Thoracic aorta (tissue), 2 donors: ENCODE measurements at places on chromosomes 2 and 18.

DNA sequence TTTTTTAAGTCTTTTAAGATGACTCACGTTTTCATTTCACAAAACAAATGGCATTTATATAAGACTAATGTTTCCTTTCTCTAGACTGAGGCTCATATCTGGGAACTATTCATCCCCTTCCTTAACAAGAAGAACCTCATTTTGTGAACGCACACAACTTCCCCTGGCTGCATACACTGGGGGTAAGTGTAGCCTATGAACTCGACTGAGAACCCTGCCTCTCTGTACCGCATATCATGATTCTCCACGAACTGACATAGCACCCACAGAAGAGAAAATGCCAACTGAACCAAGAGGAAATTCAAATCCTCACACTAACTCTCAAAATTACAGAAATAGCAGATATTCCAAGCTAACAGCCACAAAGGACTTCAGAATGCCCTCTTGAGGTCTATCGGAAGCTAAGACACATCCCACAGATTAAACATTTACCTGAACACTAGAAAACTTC, 236.7 kb downstream of the TCF4 start:
- no peaks in the 10 kb centered on the region for H3K27me3 ChIP-seq
- H3K4me1 ChIP-seq: peaks cover 7% of the 10 kb centered on the region
- H3K4me3 ChIP-seq: no peak overlapping the region
- no peak for DNase-seq
- no peaks in the 10 kb centered on the region for H3K36me3 ChIP-seq

GRCh38 chr2:135546436-135546835, 15.2 kb downstream of the R3HDM1 start:
- DNase-seq: no peak
- H3K27me3 ChIP-seq: no peaks in the 10 kb centered on the region
- H3K36me3 ChIP-seq: no peaks in the 10 kb centered on the region
- H3K27ac ChIP-seq: no peak overlapping the region

- DNase-seq: no peak
- H3K4me3 ChIP-seq: no peak overlapping the region
- no peaks in the 10 kb centered on the region for H3K27me3 ChIP-seq
These were observed 44.5 kb downstream of the ANO7 start for GRCh38 chr2:241232736-241233575.

- H3K27ac ChIP-seq: no peak overlapping the region
- H3K4me1 ChIP-seq: no peaks in the 10 kb centered on the region
- no peaks in the 10 kb centered on the region for H3K27me3 ChIP-seq
These were observed 53.0 kb downstream of the ZC3H8 start for GRCh38 chr2:112201696-112202430.

- H3K27ac ChIP-seq: no peak overlapping the region
- H3K36me3 ChIP-seq: no peaks in the 10 kb centered on the region
- no peaks in the 10 kb centered on the region for H3K27me3 ChIP-seq
- no peak for DNase-seq
These were observed 74.7 kb upstream of the KCNJ3 start for GRCh38 chr2:154623819-154624218.

GRCh38 chr2:3198119-3198518, 179.5 kb downstream of the EIPR1 start:
- no peak overlapping the region for H3K4me3 ChIP-seq
- no peaks in the 10 kb centered on the region for H3K27me3 ChIP-seq

- no peak overlapping the region for H3K4me3 ChIP-seq
- no peak for DNase-seq
- H3K36me3 ChIP-seq: no peaks in the 10 kb centered on the region
These were observed 71.5 kb downstream of the NYAP2 start for GRCh38 chr2:225471039-225471438.

GRCh38 chr2:160465002-160465401, 28.6 kb downstream of the RBMS1 start:
- DNase-seq: no peak
- no peak overlapping the region for H3K27ac ChIP-seq
- H3K36me3 ChIP-seq: no peaks in the 10 kb centered on the region
- peaks cover 17% of the 10 kb centered on the region for H3K4me1 ChIP-seq

- H3K36me3 ChIP-seq: no peaks in the 10 kb centered on the region
- H3K4me3 ChIP-seq: no peak overlapping the region
- H3K27me3 ChIP-seq: no peaks in the 10 kb centered on the region
- no peaks in the 10 kb centered on the region for H3K4me1 ChIP-seq
- H3K27ac ChIP-seq: no peak overlapping the region
These were observed 105.7 kb upstream of the GAREM1 start for GRCh38 chr18:32576296-32576916.

DNA sequence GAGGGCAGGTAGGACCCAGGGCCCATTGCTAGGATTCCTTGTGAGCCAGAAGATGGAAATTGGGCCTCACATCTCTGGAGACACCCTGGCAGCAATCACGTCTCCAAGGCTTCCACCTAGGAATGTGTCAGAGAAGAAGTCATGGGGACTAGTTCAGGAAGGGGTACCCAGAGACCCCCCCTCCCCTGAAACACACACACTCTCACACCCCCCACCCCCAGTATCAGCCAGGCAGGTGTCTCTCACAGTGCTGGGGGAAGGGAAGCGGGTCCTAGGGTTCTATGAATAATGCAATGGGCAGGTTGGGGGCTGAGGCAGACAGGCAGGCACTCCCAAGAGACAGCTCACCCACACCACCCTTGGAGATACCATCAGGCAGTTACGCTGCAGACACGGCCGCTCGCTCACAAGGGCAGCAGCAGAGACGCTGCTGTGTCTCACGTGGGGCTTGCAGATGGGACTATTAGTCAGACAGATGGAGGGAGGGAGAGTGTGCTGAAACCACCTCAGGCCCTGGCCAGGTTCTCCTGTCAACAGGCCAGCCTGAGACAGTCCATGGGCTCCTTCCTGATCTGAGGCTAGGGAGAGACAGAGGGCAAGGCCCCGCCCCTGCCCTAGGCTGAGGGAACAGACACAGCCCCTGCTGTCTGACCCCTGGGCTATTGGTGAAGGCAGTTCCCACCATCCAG, 134.6 kb downstream of the CYP26B1 start:
- DNase-seq: no peak
- no peaks in the 10 kb centered on the region for H3K27me3 ChIP-seq
- H3K4me1 ChIP-seq: no peaks in the 10 kb centered on the region
- no peaks in the 10 kb centered on the region for H3K36me3 ChIP-seq
- H3K27ac ChIP-seq: no peak overlapping the region

DNA sequence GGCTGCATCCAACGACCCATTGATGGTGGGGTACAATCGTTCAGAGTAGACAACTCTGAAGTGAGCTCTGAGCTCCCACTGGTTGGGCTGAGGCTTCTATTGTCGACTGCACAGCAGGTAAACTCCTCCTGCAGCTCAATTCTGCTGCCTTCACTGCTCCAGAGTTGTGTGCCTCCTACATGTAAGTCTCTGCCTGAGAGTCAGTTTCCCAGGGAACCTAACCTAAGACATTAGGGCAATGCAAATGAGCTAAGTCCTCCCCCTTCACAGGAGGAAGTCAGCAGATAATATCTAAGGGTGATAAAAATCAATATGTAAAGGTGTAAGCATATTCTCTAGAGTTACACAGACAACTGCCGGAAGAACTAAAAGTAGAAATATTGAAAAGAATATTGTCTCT, 22.5 kb upstream of the ACYP2 start:
- H3K4me3 ChIP-seq: no peak overlapping the region
- no peaks in the 10 kb centered on the region for H3K27me3 ChIP-seq
- peaks cover 8% of the 10 kb centered on the region for H3K4me1 ChIP-seq
- DNase-seq: no peak
- no peaks in the 10 kb centered on the region for H3K36me3 ChIP-seq

DNA sequence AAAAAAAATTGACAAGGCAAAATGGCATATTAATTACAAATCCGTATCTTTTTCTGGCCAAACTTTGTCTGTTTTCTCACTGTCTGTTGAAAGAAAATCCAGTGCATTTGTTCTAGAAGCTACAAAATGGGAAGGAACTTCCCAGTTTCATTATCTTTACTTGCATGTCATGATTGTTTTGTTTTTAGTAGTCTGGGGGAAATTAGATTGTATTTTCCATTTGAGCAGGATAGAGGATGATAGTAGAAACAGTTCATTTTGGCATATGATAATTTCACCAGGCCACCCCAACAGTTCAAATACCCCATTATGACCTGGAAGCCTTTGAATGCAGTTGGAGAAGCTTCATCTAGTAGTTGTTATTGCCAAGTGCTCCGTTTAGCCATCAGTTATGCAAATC, 77.5 kb upstream of the RANBP2 start:
- H3K36me3 ChIP-seq: no peaks in the 10 kb centered on the region
- no peaks in the 10 kb centered on the region for H3K27me3 ChIP-seq
- H3K27ac ChIP-seq: no peak overlapping the region
- no peak for DNase-seq
- no peak overlapping the region for H3K4me3 ChIP-seq
- peaks cover 46% of the 10 kb centered on the region for H3K4me1 ChIP-seq

- H3K4me1 ChIP-seq: no peaks in the 10 kb centered on the region
- H3K4me3 ChIP-seq: no peak overlapping the region
- H3K36me3 ChIP-seq: no peaks in the 10 kb centered on the region
These were observed 68.2 kb downstream of the NEURL3 start for GRCh38 chr2:96436961-96437360.

DNA sequence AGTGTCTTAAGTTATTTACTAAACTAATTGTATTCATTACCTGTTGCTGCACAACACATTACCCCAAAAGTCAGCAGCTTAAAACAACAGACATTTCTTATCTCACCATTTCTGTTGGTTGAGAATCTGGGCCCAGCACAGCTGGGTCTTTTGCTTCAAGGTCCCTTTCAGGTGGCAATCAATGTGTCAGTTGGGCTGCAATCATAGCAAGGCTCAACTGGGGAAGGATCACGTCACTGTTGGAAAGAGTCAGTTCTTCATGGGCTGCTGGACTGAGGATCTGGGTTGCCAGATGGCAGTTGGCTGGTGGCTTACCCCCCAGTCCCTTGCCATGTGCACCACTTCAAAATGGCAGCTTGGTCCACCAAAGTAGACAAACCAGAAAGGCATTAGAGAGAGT, 261.2 kb downstream of the SUCLG1 start:
- H3K36me3 ChIP-seq: no peaks in the 10 kb centered on the region
- H3K4me3 ChIP-seq: no peak overlapping the region
- H3K4me1 ChIP-seq: no peaks in the 10 kb centered on the region
- no peak for DNase-seq
- no peaks in the 10 kb centered on the region for H3K27me3 ChIP-seq

- DNase-seq: peak; percentile 26
- H3K27me3 ChIP-seq: no peaks in the 10 kb centered on the region
- peak overlapping the region; percentile 87 for H3K27ac ChIP-seq
- peaks cover 18% of the 10 kb centered on the region for H3K4me1 ChIP-seq
These were observed 98.6 kb downstream of the KCNS3 start for GRCh38 chr2:17976871-17977746.

DNA sequence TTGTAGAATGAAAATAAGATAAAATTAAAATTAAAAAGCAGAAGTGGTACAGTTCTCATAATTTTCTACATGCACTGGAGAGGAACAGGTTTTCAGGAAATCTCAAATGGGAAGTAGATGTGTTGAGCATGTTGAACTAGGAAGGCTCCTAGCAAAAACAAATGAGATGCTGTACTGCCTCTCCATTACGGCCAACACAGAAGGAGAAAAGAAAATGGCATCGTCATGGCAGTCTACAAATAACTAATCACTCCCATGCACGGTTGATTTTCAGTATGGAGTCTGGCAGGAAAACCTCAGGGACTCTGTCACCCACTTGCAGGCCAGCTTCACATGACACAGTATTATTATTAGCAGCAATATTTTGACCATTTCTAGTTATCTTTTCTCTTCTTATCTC, 278.7 kb downstream of the NRXN1 start:
- H3K4me3 ChIP-seq: no peak overlapping the region
- no peaks in the 10 kb centered on the region for H3K36me3 ChIP-seq
- no peak overlapping the region for H3K27ac ChIP-seq
- peaks cover 12% of the 10 kb centered on the region for H3K4me1 ChIP-seq
- no peaks in the 10 kb centered on the region for H3K27me3 ChIP-seq

- DNase-seq: no peak
- H3K4me1 ChIP-seq: no peaks in the 10 kb centered on the region
- peak within 1 kb of the TSS; percentile 63 for H3K4me3 ChIP-seq
- H3K27ac ChIP-seq: no peak within 1 kb of the TSS
- H3K27me3 ChIP-seq: no peaks in the 10 kb centered on the region
- no peaks in the 10 kb centered on the region for H3K36me3 ChIP-seq
These were observed at the start of gene PSD4 for GRCh38 chr2:113173542-113174375. Gene PSD4, plus strand, starts transcription at chr2:113173971. Its CDS starts 8,486 bp downstream, at chr2:113182457.

GRCh38 chr2:127652786-127653357, 6.9 kb downstream of the GPR17 start:
- H3K36me3 ChIP-seq: peaks cover 37% of the 10 kb centered on the region
- H3K4me1 ChIP-seq: peaks cover 30% of the 10 kb centered on the region
- H3K4me3 ChIP-seq: no peak overlapping the region
- DNase-seq: no peak
- no peaks in the 10 kb centered on the region for H3K27me3 ChIP-seq

- H3K27me3 ChIP-seq: no peaks in the 10 kb centered on the region
- no peak for DNase-seq
These were observed 1113.9 kb upstream of the ACVR2A start for GRCh38 chr2:146730882-146731281.

DNA sequence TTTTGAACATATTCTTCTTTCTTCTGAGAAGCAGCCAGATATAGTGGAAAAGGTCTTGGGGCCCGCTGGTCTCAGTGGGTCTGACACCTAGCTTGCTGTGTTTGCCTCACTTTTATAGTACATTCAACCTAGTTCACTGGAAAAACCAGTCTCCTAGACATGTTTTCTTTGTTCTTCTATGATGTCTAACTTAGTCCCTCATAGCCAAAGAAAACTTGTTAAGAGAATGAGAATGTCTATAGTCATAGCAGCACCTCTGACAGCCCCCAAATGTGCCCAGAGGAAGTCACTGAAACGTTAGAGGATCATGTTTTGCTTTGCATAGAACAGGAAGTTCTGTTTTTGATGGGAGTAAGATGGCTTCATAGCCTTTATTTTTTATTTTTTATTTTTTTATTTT, 40.3 kb downstream of the TNFRSF11A start:
- DNase-seq: no peak
- H3K27ac ChIP-seq: no peak overlapping the region
- H3K4me3 ChIP-seq: no peak overlapping the region
- H3K36me3 ChIP-seq: no peaks in the 10 kb centered on the region
- no peaks in the 10 kb centered on the region for H3K4me1 ChIP-seq

DNA sequence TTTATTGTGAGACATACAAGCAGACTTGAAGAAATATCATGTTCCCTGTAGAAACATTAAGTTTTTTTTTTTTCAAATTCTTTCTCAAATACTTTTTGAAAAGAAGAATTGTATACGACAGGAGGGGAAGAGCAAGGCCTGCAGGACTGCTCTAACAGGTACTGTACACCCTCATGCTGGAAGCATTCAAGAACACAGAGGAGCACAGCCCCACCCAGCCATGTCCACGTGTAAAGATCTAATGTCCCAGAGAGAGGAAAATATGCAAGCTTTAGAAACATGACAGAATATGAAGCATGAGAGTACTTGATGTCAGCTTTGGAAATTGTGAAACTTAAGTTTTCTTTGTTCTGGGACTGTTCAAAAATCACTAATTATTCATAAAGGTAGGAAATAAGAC, 191.6 kb downstream of the TTC32 start:
- no peaks in the 10 kb centered on the region for H3K27me3 ChIP-seq
- no peak overlapping the region for H3K27ac ChIP-seq
- H3K36me3 ChIP-seq: no peaks in the 10 kb centered on the region
- DNase-seq: no peak
- H3K4me1 ChIP-seq: no peaks in the 10 kb centered on the region

- no peaks in the 10 kb centered on the region for H3K27me3 ChIP-seq
- H3K4me1 ChIP-seq: peaks cover 47% of the 10 kb centered on the region
- H3K27ac ChIP-seq: peak overlapping the region; percentile 95
- no peak overlapping the region for H3K4me3 ChIP-seq
- no peak for DNase-seq
These were observed 76.3 kb downstream of the STPG4 start for GRCh38 chr2:47078541-47079482.

- no peaks in the 10 kb centered on the region for H3K36me3 ChIP-seq
- no peaks in the 10 kb centered on the region for H3K4me1 ChIP-seq
- H3K4me3 ChIP-seq: no peak overlapping the region
These were observed 96.9 kb upstream of the ZNF397 start for GRCh38 chr18:35143622-35144596.
